ENCODE measurements at places on chromosomes 3 and 15.

DNA sequence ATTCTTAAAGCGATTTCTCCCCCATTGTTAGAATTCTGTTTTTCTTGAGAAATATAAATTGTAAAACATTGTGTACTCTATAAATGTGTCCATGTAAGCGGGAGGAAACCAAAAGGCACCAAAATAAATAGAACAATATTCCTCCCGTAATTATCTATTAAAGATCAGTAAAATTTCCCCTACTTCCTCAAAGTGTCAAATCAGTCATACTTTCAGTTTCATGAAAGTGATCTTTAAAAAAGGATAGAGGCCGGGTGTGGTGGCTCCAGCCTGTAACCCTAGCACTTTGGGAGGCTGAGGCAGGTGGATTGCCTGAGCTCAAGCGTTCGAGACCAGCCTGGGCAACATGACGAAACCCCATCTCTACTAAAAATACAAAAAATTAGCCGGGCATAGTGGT lies 278.9 kb downstream of the MECOM start:
- no peak for DNase-seq

DNA sequence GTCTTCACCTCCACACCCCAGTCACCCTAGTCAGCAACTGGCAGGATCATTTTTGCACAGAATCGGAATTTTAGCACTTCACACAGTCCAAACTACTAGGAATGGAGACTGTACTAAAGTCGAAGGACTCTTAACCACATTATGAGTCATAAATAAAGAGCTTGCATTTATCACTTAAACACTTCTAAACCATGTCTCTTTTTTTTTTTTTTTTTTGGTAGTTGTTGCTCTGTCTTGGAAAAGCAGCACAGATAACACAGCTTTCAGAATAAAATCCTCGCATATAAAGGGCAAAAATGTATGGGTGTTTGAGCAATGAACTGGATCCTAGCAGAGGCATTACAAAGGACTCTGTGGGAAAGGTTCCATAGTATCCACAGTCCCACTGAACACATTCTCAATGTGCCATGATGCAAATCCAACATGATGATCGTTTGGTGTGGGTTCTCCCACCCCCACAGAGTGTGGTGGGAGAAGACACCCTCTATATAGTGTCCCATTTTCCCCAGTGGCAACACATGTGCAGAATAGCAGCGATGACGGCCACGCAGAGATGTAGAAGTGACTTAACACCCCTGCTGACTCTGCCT lies 47.1 kb downstream of the FOXP1 start:
- DNase-seq: no peak

DNA sequence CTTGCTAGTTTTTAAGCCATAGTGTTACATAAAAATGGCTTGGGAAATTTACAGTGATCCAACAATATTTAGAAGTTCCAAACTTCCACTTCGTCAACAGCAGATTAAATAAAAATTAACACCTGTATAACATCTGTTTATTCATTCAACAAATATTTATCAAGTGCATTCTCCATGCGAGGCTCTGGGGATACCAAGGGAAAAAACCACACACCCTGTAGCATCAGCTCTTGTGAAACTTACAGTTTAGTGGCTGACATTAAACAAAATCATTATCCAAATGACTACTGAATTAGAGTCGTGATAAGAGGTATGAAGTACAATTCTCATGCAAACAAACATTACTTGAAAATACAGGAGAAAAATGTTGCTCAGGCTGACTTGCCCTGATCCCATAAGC lies 122.9 kb downstream of the DLG1 start:
- no peak for DNase-seq

DNA sequence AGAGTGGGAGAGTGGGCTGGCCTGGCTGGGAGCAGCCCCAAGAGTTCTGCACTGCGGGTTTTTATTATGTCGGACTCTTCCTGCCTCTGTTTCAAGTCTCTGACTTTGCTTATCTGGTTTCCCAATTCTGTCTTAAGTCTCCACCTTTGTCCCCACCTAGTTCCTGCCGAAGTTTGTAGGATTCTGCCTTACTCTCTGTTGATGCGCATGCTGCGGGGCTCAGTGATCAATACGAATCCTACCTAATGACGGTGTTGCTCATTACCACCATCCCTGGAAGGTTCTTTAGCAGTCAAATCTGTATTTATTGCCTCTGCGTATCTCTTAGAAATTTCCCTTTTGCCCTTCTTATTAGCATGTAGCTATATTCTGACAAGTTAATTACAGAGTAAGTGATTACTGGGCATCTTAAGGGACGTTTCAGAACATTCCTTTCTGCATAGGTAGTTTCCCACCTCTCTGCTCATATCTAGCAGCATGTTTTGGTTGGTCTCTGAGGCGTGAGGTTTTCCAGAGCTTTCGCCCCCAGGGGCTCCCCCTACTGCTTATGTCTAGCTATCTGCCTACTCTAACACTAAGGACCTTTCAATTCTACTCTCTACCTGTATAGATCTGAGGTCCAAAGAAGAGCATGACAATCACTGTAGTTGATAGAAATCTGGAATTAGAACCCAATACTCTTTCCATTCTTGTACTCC lies 236.0 kb upstream of the EIF1B start:
- no peak for DNase-seq

GRCh38 chr3:15051531-15051930 lies 13.6 kb downstream of the MRPS25 start:
- DNase-seq: peak; percentile 63

DNA sequence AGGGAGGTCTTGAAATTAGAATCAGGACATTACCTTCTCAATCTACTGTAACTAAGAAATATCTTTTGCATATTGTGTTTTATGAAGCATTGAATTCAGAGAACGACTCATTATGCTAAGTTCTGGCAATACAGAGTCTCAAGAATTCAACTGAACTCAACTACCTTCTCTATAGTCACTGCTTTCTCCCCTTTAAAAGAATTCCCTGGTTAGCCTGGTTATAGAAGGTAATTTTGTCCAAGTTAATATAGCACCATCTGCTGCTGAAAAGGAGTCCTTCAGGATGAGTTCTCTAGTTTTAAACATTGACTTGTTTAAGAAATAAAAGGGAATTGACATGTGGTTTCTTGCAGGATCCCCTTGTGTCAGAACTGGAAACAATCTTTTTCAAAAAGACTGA lies 60.2 kb downstream of the IL16 start:
- no peak for DNase-seq

DNA sequence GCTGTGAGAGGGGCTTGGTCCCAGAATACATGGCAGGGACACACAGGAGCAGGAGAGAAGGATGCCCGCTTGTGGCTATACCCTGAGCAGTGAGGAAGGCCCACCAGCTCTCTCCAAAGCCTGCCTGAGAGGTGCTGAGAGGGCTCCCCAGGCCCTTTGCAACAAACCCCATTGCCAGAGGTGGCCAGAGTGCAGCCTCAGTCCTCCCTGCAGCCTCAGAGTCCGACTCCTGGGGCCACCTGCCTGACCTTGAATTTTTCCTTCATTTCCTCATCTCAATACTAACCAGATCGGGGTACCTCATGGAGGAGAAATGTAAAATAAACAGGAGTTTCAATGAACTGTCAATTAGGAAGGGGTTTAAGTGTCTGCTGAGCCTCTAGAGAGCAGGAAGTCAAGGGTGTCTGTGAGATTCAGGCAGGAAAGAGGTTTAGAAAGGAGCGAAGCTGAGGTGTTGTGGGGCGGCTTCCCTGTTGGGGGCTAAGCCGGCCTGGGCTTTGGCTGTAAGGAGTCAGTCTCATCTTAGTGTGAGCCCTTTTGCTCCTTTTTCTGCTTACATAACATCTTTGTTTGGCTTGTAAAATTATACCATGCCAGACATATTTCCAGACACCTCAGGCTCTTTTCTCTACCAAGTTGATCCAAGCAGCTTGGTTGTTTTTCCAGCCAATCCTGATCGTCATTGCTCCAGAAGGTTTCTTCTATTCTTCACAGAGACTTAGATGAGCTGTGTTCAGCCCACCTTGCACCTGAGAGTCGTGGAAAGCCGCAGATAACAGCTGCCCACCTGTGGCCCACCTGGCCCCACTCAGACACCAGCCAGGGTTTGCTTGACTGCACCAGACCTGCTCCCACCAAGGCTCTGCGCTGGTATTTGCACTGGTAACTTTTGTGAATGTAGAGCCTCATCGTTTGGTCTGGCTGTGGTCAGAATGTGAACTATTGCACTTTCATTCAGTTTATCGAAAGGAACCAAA lies 36.7 kb downstream of the CMTM7 start:
- DNase-seq: no peak

- DNase-seq: no peak
Observed at GRCh38 chr3:157274644-157275137, 114.7 kb upstream of the CCNL1 start.

- DNase-seq: no peak
Observed at GRCh38 chr15:94040541-94041248, 190.7 kb upstream of the MCTP2 start.

Data from HL-60 (cell line).